Non-pigmented ciliary epithelial cell (primary cell): ENCODE measurements at places on chromosomes 6 and 20.

- no peak for DNase-seq
Measured at GRCh38 chr6:33432546-33432945, 12.7 kb downstream of the SYNGAP1 start.

DNA sequence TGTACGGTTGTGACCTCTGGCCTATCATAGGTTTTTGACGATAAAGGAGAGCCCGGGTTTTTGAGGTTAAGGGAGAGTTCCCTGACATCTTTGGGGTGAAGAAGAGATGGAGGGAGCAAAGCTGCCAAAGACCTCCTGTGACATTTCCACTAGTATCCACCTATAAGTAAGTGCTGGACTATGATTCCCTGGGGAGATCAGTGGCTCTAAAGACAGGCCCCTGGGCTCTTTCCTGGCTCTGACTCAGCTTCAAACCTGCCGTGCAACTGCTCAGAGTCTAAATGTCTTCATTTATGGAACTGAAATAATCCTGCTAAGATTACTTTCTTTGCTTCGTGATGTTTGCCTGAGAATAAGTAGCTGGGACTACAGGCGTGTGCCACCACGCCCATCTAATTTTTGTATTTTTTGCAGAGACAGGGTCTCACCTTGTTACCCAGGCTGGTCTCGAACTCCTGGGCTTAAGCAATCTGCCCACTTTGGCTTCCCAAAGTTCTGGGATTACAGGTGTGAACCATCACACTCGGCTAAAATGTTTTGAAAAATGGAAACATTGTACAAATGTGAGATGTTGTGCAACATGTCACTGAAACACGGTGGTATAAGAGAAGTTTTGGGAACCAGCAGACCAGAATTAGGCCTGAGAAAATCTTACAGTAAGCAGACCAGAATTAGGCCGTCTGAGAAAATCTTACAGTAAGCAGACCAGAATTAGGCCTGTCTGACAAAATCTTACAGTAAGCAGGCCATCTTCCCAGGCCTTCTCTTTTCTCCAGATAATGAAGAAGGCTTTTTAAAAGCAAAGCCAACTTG, 1.1 kb upstream of the PAQR8 start:
- no peak for DNase-seq

DNA sequence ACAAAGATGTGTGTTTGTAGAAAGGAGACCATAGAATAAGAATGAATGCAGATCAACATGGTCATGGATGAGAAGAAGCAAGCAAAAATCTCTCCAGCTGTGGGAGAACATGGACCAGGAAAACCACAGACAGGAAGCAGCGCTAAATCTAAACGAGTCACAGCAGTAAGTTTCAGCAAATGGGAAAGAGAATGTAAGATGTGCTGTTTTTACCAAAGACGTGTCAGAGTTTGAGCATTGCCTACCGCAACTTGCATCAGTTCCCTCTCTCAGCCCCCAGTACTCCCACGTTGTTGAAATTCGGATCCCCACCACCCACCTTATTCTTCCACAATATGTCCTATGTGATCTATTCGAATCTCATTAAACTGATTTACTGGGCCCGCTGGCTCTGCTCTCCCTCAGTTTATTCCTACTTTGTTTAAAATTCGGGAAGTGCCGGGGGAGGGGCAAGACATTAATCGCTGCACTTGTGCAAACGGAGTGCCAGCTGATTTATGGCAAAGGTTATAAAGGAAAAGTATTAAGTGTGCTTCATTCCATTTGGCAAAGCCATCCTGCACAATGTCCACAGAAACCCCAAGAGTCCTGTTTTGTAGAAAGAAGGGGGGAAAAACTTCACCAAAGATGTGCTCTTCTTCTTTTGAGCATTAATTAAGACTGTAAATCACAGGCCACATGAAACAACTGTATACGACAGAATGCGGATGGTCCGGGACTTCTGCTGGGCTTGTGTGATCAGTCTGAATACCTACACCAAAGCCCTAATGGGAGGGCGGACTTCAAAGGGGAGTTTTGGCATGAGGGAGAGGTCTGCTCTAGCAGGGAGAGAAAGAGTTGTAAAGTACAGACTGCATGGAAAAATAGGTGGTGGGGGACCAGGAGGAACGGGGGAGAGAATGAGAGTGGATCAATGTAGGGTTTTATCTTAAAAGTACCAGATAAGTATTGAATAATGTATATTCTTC, 59.1 kb upstream of the PRDM1 start:
- no peak for DNase-seq

- DNase-seq, result no peak
Measured at GRCh38 chr6:78835817-78836216, 31.5 kb upstream of the IRAK1BP1 start.

DNA sequence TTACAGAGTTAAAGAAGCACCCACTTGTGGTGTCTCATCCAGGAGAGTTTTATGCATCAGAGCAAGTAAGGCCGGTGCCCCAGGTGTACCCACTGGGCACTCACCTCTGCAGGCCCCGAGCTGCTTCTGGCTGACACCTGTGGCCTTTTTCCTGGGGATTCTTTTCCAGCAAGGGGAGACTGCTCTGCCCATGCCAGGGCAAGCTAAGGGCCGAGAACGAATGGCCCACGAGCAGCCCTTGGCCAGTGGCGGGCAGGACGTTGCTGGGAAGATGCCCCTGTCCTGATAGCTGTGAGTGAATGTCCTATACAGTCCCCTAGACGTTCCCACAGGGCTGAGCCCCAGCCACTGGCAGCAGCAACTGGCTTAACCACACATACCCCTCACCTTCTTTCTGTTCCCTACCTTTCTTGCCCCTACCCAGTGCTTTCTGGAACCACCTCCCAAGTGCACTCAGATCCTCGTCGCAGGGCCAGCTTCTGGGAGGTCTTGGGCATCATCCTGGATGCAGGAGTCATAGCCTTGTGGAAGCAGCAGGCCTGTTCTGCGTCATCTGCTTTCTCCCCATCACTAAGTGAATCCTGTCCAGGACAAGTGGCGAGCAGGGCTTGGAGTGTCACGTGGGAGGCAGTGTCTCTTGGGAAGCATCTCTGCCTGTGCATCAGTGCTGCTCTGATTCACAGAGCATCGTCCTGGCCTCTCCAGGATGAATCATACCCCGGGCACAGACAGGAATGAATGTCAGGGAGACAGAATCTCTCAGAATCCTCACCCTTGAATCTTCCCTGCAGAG, 32.5 kb downstream of the SYNDIG1 start:
- DNase-seq, result no peak

- no peak for DNase-seq
Measured at GRCh38 chr20:23018941-23019340, 16.2 kb upstream of the SSTR4 start.

DNA sequence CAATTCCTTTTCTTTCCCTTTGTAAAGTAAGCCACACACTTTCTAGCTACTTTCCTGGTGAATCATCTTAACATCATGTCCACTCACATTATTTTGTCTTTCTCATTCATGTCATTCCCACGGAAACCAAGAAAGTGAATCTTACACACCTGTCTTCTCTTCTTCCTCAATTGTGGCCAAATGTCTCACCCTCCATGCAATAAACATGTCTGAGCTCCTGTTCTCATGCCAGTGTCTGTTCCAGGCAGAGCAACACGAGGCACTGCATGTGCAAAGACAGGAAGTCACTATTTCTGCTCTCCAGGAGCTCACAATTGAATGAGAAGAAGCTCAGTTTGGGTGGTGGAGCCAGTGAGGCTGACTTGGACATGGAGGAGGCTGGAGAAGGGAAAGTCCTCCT, 29.0 kb upstream of the TMEM244 start:
- no peak for DNase-seq

- DNase-seq, result no peak
Measured at GRCh38 chr20:44026647-44027342, 112.1 kb downstream of the TOX2 start.

GRCh38 chr20:38143238-38143645, 21.8 kb downstream of the TGM2 start:
- DNase-seq, result no peak

DNA sequence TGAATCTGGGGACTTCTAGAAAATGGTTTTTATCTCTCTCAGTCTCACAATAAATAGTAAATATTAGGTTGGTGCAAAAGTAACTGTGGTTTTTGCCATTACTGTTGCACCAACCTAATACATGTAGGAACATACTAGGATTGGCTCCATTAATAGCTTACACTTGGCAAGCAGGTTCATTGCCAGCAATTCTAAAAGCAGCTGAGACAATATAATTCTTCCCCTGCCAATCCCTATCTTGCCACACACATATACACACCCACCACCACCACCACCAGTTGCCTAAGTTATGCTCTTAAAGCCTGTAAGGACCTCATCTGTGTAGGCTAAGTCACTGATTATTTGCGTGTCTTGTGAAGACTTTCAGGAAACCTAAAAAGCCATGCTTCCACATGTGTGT, 145.1 kb downstream of the KIF16B start:
- DNase-seq, result no peak

GRCh38 chr20:62183426-62184142, 756 bp downstream of the MTG2 start:
- no peak for DNase-seq
